HTR-8/SVneo (cell line): ENCODE measurements at places on chromosomes 1 and 21.

DNA sequence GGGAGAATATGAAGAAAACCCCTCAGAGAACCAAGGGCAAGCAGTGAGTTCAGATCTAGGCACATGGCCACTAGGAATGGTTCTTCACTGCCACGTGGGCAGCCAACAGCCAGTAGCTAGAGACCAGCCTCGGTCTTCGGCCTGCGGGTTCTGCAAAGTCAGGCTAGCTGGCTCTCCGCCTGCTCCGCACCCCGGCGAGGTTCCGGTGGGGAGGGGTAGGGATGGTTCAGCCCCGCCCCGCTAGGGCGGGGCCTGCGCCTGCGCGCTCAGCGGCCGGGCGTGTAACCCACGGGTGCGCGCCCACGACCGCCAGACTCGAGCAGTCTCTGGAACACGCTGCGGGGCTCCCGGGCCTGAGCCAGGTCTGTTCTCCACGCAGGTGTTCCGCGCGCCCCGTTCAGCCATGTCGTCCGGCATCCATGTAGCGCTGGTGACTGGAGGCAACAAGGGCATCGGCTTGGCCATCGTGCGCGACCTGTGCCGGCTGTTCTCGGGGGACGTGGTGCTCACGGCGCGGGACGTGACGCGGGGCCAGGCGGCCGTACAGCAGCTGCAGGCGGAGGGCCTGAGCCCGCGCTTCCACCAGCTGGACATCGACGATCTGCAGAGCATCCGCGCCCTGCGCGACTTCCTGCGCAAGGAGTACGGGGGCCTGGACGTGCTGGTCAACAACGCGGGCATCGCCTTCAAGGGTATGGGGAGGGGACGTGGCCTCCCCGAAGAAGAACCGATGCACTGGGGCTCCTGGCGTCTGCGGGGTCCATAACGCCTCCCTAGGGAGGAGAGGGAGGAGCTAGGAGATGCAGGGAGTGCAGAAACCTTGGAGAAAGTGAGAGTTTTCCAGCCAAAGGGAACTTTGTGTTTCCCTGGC lies at the start of gene CBR1:
TSS of gene CBR1 (plus strand) at position 312 of the 871 bp plus-strand sequence. CDS start at position 404, 92 bp downstream.
- DNase-seq = peak; percentile 79

DNA sequence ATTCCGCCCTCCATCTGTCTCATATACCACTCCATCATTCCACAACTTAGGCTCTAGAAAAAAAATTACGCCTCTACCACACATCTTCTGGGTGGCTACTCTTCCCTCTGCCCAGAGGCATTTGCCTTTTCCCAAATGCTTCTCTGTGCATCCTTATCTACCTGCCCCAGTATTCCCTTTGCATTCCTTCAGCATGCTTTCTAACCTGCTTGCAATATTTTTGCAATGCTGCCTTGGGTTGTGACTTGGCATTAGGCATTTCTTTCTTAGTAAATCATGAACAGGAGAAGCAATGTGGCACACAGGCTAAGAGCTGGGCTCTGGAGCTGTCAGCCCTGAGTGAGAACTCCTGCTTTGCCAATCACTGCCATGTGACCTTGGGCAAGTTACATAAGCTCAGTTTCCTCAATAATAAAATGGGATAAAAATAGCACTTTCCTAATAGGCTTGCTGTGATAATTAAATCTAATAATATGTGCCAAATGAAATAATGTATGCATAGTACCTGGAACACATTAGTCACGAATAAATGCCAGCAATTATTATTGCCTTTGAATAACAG lies 276.0 kb downstream of the ASTN1 start:
- no peak for DNase-seq

DNA sequence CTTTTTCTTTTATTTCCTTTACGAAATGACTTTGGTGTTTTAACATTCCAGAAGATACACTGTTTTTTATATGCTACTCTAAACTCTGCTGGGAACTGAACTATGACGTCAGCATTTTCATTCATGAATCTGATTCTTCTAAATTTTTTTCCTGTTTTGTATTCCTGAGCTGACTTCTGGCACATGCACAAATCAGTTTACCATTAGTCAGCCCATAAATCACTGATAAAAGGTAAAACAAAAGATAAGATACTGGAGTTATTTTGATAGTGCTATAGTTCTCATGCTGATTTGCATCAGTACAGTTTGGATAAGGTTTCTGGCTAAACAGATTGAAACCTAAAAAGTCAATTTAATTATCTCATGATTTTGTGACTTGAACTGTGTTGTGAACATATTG lies 10.4 kb downstream of the CAMTA1 start:
- DNase-seq = no peak

DNA sequence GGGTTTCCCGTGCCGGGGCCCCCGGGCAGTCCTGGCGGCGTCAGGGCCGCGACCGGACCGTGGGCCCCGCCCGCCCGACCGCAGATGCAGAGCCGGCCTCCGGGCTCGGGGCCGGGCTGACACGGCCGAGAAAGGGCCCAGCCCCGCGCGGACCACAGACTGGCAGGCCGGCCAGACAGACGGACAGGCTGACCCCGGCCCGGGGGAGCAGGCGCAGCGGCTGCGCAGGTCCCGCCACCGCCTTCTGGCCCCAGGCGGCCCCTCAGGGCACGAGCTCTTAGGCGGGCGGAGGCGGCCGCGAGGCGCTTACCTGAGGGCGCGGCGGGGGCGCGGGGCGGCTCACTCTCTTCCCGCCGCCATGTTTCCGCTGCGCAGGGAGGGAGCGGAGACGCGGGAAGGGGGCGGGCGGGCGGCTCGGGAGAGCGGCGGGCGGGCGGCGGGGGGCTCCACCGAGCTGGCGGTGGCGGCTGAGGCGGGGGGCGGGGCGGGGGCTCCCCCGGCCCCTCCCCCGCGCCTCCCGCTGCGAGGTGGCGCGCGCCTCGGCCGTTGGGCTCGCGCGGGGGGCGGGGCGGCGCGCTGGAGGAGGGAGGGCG lies at the start of gene SCMH1:
TSS of gene SCMH1 (minus strand) at position 558 of the 593 bp plus-strand sequence. CDS start 56,173 bp downstream, outside the sequence.
- DNase-seq = no peak

DNA sequence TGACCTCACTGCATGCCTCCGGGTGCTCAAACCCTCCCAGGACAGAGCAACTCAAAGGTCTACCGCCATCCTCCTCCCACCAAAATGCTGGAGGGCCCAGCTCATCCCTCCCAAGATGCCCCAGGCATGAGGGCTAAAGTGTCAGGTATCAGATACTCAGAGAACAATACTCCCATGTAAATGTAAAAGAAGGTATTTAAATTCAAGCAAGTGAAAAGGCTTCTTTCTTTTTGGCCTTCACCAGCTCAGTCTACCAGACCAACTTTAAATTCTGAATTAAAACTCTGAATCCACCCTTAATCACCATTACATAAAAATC lies 3.0 kb downstream of the PARP1 start:
- DNase-seq = no peak

DNA sequence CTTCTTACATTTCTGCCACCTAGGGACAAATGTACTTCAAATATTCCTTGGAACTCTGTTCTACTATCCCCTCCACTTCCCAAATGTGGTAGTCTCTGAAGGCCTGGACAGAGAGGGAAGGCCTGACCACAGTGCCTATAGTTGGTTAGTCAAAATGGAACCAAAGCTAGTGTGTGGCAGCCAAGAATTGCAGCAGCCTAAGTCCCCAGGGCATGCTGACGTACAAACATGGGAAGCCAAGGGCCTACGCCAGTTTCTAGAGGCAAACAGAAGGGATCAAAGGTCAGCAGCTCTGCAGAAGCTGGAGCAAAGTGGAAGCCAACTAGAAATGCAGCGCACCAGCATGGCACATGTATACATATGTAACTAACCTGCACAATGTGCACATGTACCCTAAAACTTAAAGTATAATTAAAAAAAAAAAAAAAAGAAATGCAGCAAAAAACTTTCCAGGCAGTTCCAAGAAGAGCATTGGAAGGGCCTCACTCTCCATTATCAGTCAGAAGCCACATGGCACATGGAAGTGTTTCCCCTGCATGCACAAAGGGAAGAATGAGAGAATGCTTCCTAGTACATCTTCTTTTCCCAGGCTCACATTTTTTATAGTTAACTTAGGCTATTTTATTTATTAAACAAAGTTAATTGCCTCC lies 39.4 kb upstream of the GADD45A start:
- DNase-seq = no peak

DNA sequence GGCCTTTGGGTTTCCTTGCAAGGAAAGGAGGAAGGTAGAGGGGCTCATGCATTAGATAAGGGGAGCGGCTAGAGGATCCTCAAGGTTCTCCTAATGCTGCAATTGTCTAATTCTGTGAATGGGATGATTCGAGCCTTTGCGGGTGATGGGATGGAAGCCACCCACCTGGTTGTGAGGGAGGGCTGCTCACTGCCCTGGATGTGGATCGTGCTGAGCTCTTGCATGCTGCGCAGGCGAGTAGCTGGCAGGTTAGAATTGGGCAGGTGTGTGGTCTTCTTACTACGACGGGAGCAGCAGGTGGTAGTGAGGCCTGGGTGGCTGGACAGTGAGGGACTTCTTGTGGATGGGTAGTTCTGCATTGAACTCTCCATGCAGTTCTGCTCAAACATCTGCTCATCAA lies 21.2 kb downstream of the DDX20 start:
- no peak for DNase-seq

- no peak for DNase-seq
Measured at GRCh38 chr1:213519098-213519497, 468.1 kb downstream of the RPS6KC1 start.

- no peak for DNase-seq
Measured at GRCh38 chr1:232996143-232996542, 45.7 kb downstream of the NTPCR start.

- DNase-seq = no peak
Measured at GRCh38 chr1:164718821-164719220, 159.8 kb downstream of the PBX1 start.

- no peak for DNase-seq
Measured at GRCh38 chr21:32921632-32922230, 104.0 kb upstream of the OLIG2 start.

GRCh38 chr1:172269644-172270043 lies 150.8 kb upstream of the C1orf105 start:
- DNase-seq = no peak

- no peak for DNase-seq
Measured at GRCh38 chr1:117615474-117615873, 9.6 kb downstream of the TENT5C start.

GRCh38 chr1:27045973-27046558 lies 33.4 kb upstream of the TENT5B start:
- DNase-seq = peak; percentile 63

GRCh38 chr1:205452364-205452763 lies 3.5 kb downstream of the BLACAT1 start:
- no peak for DNase-seq

GRCh38 chr1:162218975-162219374 lies 149.5 kb downstream of the NOS1AP start:
- DNase-seq = no peak

GRCh38 chr1:167221126-167221737 lies 546 bp downstream of the POU2F1 start:
- no peak for DNase-seq

- no peak for DNase-seq
Measured at GRCh38 chr1:82044536-82044935, 243.8 kb downstream of the ADGRL2 start.

GRCh38 chr1:182622901-182623528 lies 18.8 kb upstream of the RGS16 start:
- no peak for DNase-seq

GRCh38 chr1:10632691-10633090 lies 157.9 kb downstream of the PEX14 start:
- no peak for DNase-seq

DNA sequence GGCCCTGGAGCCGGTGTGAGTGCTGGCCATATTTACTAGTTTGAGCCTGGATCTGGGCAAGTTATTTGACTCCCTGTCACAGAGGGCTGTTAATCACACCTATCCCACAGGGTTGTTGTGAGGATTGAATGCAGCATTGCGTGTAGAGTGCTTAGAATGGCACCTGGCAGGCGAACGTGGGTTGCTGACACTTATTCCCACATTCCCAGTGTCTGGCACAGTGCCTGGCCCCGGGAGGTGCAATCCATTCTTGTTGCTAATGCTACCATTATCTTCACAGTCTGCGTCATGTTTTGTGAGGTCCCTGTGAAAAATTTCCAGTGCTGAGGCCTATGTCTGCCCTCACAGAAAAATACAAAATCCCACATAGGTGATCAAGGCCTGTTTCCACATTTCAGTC lies 66.1 kb downstream of the CD2 start:
- DNase-seq = no peak

DNA sequence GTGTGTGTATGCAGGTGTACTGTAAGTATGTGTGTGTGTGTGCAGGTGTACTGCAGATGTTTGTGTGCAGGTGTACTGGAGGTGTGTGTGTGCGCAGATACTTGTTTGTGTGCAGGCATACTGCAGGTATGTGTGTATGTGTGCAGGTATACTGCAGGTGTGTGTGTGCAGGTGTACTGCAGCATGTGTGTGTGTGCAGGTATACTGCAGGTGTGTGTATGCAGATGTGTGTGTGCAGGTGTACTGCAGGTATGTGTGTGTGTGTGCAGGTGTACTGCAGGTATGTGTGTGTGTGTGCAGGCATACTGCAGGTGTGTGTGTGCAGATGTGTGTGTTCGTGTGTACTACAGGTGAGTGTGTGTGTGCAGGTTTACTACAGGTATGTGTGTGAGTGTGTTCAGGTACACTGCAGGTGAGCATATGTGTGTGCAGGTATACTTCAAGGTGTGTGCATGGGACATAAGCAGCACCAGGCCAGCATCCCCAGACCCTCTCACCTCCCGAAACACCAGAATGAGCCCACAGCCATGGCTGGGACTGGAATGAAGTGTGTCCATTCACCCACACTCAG lies 97.5 kb downstream of the DMRTB1 start:
- DNase-seq = no peak

DNA sequence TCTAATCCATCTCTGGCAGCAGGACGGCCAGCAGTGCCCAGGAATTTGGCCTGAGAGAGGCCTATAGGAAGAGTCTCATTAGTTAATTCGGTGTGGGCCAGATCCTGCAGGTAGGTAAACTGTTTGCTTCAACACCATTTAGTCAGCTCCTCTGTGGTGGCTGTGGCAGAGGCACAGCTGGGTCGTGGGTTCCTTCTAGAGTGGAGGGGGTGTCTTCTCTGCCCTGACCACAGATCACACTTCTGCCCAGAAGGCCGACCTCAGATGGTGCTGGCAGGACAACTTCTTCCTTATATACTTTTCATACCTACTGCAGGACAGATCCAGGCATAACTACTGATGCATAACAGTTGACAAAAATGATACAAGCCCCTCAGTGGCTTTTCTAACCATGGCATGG lies 281.4 kb downstream of the RPS6KC1 start:
- DNase-seq = no peak

DNA sequence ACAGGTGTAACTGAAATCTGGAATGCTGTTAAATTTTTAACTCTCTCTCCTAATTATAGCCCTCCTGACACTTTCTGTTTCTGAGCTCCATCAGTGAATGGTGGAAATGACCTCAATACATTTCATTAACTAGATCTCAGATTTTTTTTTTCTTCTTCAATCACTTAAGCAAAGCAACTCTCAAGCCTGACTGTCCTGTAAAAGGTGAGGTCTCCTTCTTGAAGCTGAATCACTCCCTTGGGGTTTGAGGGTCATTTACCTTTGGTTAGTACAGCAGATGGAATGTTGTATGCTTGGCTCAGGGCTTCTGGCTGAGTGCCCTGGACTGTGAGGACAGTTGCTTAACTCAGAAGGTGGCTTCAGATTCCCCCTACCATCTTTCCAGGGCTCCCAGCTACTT lies 518.7 kb downstream of the PTPRC start:
- DNase-seq = no peak
